ENCODE measurements at places on chromosomes 5 and 9.

DNA sequence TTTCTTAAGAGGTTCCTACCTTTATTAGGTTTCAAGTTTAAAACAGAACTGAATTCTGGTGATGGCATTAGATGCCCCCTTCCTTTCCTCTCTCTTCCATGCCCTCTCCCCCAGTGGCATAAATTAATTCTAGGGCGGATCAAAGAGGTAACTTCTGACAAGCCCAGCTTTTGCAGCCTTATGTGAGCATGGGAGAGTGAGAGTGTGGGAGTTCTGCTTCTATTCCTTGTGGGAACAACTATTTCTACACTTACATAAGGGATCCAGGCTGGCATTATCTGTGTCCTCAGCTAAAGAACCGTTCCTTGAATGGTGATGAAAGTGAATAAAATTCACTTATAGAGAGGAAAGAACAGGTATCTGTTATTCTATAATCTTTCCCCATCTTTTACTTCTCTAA lies 437.6 kb downstream of the KIF4B start:
- no peak for DNase-seq

DNA sequence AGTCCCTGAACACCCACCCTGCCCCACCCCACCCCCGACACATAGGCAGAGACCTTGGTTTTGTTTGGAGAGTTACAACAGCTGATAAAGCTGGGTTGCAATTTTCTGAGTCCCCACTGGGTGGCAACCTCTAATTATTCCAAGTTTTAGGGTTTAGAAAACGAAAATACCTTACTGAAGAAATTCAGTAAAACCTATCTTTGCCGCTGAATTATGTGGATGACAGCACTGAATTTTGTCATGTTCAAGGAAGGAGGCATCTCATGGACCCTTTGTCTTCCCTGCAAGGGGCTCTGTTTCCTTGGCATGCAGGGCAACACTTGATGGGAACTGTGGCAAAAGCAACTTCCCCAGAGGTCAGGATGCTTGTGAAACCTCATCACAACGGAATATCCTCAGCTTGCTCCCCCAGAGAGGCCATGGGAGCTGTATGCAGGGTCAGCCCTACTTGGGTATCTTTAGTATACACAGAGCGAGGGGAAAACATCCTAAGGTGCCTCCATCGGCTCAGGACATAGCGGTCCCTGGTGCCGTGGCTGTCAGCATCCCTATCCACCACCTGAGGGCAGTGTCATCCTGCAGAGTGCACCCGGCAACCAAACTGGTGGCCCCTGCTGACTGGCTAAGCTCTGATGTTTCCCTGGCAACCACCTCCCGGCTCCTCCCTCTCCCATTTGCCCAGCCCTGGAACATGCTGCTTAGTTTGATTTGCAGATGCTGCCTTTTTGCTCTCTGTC lies 123.1 kb downstream of the RXRA start:
- peak; percentile 96 for DNase-seq

DNA sequence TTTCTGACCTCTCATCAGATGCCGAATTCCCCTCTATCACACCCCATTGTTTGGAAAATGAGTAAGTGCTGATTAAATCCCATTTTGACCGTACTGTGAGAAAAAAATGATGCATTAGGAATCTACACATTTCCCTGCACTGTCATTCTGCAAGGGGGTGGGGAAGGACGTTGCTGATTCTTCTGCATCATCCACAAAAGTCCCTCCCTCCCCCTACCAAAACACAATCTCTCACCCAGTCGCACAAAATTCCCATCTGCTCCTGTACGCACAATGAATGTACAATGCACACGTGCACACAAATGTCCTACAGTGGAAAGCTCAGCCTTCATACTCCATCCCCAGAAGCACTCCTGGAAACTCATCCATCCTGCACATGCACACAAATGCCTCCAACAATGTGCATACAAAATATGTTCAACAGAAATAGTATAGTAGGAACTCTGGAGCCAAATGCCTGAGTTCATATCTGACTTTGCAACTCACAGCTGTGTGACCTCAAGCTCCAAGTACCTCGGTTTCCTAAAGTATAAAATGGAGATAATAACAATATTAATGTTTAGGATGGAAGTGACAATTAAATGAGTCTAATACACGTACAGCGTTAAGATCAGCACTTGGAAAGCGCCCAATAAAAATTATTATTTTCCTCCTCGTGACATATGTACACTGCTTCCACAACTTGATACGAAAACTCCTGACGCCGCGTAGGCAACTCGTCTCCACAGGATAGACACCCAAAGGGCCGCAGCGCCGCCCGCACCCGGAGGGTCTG lies 809 bp downstream of the TNIP1 start:
- peak; percentile 16 for DNase-seq

DNA sequence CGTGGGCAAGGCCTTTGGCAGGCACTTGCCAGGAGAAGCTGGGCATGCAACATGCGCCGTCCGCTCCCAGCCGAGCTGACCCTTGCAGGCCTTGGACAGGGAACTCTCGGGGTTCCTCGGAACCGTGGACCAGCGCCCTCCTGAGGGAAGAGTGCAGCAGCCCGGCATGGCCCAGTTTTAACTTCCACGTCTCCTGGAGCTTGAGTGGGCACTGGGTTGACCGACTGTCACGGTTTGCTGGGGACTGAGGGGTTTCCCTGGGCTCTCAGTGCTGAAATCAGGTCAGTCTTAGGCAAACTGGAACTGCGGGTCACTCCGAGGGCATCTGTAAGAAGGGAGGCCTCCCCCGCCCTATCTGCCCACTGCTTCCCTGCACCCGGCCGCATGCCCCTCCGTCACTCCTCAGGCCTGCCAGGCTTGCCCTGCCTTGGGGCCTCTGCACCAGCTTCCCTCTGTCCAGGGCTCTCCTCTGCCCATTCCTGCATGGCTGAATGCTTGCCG lies 87.0 kb upstream of the PHYKPL start:
- no peak for DNase-seq

DNA sequence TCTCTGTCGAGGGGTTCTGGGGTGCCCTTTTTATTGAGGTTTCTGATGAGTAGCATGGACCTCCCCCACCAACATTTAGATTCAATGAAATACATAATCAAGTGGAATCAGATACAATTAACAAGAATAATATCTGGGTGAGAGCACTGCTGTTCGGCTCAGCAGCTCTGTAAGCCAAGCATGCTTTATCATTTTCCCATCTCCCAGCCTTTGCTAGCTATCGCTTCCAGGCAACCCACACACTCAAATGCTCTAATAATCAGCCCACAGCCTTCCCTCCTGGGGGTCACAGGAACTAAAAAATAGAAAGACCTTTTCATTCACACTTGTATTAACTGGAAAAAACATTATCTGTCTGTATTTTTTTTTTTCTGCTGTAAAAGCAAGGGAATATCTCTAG lies 8.9 kb downstream of the PLPPR1 start:
- no peak for DNase-seq

DNA sequence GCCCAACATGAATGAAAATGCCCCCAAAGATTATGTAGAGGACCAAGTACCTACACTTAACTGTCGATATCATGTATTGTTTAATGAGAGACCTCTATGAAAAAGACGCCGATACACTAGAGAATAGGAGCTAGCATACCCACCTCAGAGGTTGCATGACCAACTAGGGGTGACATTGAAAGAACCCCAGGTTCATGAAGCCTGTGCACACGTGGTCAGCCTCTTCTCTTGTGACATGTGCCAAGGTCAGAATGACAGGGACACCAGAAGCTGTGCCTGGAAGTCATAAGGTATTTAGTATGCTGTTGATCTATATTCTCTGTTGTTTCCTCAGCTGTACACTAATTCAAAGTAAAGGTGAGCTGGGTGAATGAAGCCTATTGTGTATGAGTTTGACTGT lies 1594.1 kb downstream of the EFNA5 start:
- no peak for DNase-seq

DNA sequence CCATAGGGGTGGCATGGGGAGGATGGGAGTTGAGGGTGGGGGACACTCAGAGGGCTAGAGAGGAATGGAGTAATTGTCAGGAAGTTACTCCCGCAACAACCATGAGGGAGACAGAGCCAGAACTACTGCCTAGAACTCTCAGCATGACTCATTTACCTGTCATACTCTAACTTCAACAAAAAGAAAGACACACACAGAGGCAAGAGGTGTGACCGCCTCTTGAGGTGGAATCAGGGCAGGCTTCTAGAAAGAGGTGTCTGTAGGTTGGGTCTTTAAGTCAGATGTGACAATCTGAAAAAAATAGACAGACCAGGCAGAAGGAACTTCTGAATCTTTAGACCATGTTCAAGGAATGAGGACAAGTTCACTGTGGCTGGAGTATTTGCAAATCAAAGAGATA lies 73.4 kb downstream of the GABBR2 start:
- no peak for DNase-seq

GRCh38 chr5:42675602-42676001 lies 81.0 kb upstream of the CCDC152 start:
- no peak for DNase-seq

DNA sequence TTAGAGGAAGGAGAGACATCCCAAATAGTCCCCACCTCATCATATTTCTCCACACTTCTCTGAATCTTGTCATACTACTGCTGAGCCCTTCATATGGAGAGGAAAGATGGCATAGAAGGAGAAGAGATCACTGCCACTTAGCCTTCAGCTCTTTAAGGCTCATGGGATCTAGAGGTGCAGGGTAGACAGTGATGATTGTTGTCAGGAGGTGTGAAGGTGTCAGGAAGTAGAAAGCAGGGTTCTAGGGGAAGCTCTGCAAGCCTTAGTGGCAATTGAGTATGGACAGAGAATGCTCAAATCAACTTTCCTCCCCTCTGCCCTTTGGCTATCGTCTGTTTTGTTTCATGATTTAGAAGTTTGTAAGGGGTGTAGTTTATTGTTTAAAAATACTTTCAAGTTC lies 505.7 kb downstream of the ZNF608 start:
- DNase-seq, result no peak

- no peak for DNase-seq
Observed at GRCh38 chr5:81632679-81633078, 118.2 kb downstream of the SSBP2 start.

DNA sequence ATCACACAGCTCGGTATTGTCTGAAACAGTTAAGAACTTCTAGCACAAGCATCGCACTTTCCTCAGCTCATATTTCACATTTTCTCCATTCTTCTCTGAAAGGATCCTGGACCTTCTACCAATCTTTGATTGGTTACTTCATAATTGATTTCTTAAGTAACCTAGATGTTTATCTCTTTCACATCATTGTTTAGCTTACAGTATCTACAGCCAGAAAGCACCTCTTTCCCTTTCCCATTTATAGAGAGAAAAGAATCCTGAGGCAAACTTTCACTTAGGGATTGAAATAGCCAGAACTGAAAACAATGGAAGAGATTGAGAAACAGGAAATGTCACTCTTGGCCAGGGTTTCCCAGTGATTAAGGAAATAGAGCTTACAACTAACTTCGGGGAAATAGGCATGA lies 2.5 kb downstream of the IL33 start:
- no peak for DNase-seq

GRCh38 chr9:125472926-125473701 lies 211.5 kb downstream of the GAPVD1 start:
- DNase-seq, result no peak

DNA sequence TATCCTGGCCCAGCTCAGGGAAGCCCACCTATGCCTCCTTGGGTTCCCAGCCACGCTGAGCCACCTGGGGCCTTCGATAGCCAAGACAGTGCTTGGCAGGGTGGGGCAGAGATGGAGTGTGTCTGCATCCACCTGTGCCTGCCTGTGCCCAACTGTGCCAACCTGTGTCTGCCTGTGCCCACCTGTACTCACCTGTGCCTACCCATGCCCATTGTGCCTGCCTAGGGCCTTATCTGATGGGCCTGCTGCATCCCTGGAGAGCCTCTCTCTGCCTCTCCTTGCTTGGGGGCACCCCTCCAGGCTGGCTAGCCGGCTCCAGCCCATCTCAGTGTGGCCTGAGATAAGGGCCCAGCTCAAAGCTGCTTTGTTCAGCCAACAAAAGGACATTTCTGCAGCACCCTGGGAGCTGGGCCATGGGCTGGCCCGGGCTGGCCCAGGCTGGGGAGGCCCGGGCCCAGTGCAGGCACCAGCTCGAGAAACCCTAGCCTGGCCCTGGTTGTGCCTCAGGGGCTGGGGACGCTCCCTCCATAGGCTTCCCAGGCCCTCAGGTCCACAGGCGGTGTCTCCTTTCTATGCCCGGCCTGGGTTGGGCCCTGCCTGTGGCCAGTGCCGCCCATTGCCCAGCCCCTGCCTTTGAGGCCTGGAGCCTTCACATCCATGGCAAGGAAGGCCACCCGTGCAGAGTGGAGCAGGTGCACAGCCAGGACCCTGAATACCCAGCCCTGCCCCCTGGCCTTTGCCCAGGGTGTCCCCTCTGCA lies 37.3 kb upstream of the NOTCH1 start:
- no peak for DNase-seq

DNA sequence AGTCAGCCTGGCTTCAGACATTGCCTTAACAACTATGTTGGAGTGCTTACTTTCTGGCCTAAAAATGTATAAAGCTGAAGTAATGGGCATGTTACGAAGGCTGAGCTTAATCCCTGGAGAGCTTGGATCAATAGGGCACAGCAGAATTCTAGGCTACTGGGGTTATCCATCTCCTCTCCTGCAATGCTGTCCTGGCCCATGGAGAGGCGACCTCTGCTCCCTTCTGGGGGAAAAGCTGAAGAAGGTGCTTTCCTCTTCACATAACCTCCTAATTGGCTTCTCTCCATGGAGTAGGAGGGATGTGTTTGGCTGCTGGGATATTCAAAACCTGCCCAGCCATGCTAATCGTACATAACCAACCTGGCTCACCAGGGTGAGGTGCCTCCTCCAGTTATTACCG lies 403.5 kb downstream of the DMRT2 start:
- no peak for DNase-seq

GRCh38 chr5:89071101-89071940 lies 188.3 kb upstream of the MEF2C start:
- no peak for DNase-seq

GRCh38 chr5:87411586-87411972 lies 1.2 kb downstream of the CCNH start:
- no peak for DNase-seq

- DNase-seq, result no peak
Observed at GRCh38 chr5:90142541-90142940, 267.0 kb downstream of the CETN3 start.
